ENCODE measurements at places on chromosomes 13 and 19. TPM values are rescaled to one million over a fixed set of nuclear protein-coding genes. Genes with fewer than 3 reads are reported as not detected.

Gene SGCG
- not detected for total RNA-seq

Gene NLRP7
- 0.96 TPM for total RNA-seq

Gene ZNF439
- not detected for total RNA-seq

Gene PNMA8A
- 21.6 TPM for total RNA-seq

Gene ERICH4
- not detected for total RNA-seq

Gene DENND1C
- 4.0 TPM for total RNA-seq

Gene NOVA2
- 22.7 TPM for total RNA-seq

Gene MEIOSIN
- total RNA-seq = not detected

Gene URAD
- not detected for total RNA-seq

Gene ZNF534
- total RNA-seq = not detected

Gene TBC1D17
- total RNA-seq = 44.9 TPM

Gene GIPR
- 1.3 TPM for total RNA-seq

Gene TLE6
- total RNA-seq = 2.5 TPM

Gene LILRA1
- not detected for total RNA-seq

Gene PDE4A
- 4.4 TPM for total RNA-seq

Gene ZNF296
- 6.8 TPM for total RNA-seq

Gene SHD
- total RNA-seq = 5.8 TPM

Gene CDC16
- total RNA-seq = 83.4 TPM

Gene FUT6
- total RNA-seq = not detected

Gene FSD1
- 58.8 TPM for total RNA-seq

Gene NKPD1
- 0.38 TPM for total RNA-seq

Gene SYNGR4
- not detected for total RNA-seq

Gene PDCD5
- 105 TPM for total RNA-seq

Gene PDE4C
- total RNA-seq = 2.3 TPM

Gene MTUS2
- 0.75 TPM for total RNA-seq

Gene KIR2DL1
- not detected for total RNA-seq

Gene GARIN5A
- total RNA-seq = 9.1 TPM

Gene IGFL3
- not detected for total RNA-seq

Gene MUC16
- total RNA-seq = 0.17 TPM

Gene ZNF837
- 2.7 TPM for total RNA-seq

Gene SAFB
- 110 TPM for total RNA-seq

Gene THAP8
- total RNA-seq = 6.4 TPM

Gene RFX1
- total RNA-seq = 16.1 TPM

Gene HSPB6
- 0.44 TPM for total RNA-seq

Gene ZNF524
- total RNA-seq = 5.4 TPM

Gene NMRK2
- total RNA-seq = 86.2 TPM

Gene VSIG10L
- total RNA-seq = 10.3 TPM

Gene ZNF726
- not detected for total RNA-seq

Gene ATP12A
- 0.84 TPM for total RNA-seq

Gene GADD45B
- 11.4 TPM for total RNA-seq

Gene LAIR1
- not detected for total RNA-seq

Gene ADGRE3
- total RNA-seq = not detected

Gene FAM124A
- total RNA-seq = 47.1 TPM

Gene KLK1
- total RNA-seq = 3.4 TPM

Gene CA11
- 53.0 TPM for total RNA-seq

Gene PCSK4
- 9.8 TPM for total RNA-seq
